ENCODE measurements at places on chromosomes 1 and 21.

- DNase-seq = no peak
Observed at GRCh38 chr1:185083818-185084217, 38.5 kb downstream of the RNF2 start.

GRCh38 chr1:218383051-218383450 is 37.9 kb downstream of the TGFB2 start:
- no peak for DNase-seq

GRCh38 chr21:38467374-38467773 is 30.9 kb downstream of the ERG start:
- no peak for DNase-seq

DNA sequence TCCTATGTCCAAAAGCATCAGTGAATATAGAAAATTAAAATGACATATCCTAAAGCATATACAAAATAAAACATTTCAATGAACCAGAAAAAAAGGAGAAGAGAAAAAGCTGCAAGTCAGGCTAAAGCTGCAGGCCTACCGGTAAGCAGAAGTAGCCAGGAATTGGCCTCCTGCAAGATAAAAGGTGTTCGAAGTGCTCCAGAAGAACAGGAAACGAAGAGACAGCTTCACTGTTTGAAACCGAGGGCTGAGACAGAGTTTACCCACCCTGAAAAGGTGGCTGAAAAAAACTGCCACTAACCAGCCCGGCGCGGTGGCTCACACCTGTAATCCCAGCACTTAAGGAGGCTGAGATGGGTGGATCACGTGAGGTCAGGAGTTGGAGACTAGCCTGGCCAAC is 37.4 kb downstream of the NSL1 start:
- no peak for DNase-seq

DNA sequence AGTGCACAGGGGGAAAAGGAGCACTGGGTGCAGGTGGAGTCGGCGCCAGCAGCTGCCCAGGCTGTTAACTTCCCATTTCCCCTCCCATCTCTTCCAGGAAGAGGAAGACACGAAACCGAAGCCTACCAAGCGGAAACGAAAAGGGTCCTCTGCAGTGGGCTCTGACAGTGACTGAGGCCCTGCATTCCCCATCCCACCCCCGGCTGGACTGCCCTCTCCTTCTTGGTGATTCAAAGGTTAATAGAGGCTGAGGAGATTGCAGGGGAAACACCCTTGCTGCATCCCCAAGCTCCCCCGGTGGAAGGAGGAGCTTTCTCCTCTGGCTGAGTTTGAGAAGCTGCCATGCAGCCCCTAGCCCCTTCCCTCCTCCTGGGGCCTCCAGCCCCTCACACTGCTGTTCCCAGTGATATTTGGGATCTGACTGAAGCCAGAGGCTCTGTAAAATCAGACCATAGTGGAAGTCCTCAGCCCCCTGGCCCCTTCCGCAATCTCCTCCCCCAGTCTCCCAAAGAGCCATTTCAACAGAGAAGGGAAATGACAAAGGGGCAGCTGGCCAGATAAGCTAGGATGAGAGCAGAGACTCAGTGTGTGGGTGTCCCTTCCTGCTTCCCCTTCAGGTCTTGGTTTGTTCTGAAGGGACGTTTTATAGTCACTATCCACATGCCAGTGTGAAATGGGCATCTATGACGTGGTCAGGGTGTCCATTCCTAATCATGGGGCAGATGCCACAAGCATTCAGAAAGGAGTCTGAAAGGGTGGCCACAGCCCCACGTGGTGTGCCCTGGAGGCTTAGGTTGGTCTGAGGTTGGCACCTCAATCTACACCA is 1.9 kb upstream of the SLC27A3 start:
- no peak for DNase-seq

- no peak for DNase-seq
Observed at GRCh38 chr1:227170361-227171166, 147.7 kb downstream of the CDC42BPA start.

DNA sequence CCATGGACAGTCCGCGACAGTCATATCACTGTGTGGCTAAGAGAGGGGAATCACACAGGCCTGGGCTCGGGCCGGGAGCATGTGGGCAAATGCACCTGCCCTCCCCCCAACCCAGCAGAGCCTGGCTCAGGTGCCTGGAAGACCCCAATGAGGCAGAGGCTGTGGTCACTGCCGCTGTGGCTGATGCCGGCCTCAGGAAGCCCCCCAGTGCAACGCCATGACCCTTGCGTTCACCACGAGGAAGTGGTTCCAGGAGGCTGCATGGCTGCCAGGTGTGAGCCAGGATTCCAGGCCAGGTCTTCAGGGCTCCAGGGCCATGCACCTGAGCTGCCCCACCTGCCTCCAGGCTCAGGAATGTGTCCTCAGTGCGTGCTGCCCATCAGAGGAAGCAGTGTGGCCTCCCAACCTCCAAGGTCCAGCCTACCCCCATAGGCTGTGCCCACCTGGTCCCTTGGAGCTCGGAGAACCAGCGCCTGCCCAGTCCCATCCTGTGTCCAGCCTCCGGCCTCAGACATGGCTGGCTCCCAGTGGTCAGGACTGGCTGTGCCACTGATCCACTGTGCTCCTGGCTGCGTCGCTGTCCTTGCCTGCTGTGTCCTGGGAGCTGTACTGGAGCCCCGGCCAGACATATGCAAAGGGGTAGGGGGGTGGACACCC is 8.0 kb downstream of the ARHGEF16 start:
- no peak for DNase-seq

GRCh38 chr1:166915941-166916340 is 39.9 kb upstream of the TADA1 start:
- DNase-seq = no peak

GRCh38 chr1:73998348-73998959 is 199.5 kb downstream of the LRRIQ3 start:
- no peak for DNase-seq

DNA sequence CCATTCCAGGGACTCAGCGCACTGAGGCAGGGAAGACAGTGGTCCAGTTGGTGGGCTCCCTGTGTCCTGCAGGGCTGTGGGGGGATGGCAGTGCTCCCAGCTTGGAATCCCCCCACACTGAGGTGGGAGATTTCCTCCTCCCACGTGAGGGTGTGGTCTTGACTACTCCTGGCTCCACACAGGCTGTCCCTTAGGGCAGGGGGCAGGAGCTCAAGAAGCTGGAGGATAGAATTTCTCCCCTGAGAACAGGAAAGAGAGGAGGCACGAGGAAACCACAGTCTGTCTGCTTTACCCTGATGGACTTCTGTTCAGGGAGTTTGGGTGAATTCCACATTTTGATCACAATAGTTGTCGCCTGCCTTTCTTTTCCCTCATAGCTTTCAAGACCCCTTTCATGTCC is 62.1 kb downstream of the CACNA1E start:
- DNase-seq = no peak

GRCh38 chr1:198007687-198008607 is 90.8 kb downstream of the LHX9 start:
- no peak for DNase-seq

DNA sequence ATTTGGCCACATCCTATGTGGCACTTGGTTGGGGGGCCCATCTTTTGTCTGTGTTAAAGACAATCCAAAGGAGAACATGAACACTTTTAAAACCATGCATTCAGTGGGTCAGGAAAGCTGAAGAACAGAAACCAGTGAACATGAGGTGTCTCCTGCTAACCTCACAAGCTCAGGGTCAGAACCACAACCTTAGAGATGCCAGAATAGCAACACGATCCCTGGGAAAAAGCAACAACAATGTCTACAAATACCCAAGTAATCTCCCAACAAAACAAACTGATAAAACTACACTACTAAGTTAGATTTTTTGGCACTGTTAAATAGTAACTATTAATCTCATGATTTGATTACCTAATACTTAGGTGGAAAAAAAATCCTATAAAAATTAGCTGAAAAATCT is 34.1 kb upstream of the GNG4 start:
- DNase-seq = no peak

DNA sequence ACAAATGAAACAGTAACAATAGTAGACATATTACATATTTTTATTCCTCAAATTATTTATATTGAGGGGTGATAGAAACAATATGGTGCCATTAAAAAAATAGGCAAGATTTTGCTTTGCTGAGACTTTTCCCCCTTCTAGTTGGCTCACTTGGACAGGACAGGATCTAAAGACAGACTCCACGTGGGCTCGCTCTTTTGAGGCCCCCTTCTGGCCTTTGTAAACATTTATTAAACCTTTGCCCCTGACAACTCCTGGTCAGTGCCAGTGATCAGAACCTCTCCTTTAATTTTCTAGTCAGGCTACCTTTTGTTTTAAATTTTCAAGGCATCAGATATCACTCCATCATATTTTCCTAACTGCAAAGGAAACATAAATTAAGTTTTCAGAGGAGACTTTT is 49.7 kb upstream of the IFI44L start:
- no peak for DNase-seq

- peak; percentile 58 for DNase-seq
Observed at GRCh38 chr1:175338387-175339135, 146.0 kb upstream of the KIAA0040 start.

DNA sequence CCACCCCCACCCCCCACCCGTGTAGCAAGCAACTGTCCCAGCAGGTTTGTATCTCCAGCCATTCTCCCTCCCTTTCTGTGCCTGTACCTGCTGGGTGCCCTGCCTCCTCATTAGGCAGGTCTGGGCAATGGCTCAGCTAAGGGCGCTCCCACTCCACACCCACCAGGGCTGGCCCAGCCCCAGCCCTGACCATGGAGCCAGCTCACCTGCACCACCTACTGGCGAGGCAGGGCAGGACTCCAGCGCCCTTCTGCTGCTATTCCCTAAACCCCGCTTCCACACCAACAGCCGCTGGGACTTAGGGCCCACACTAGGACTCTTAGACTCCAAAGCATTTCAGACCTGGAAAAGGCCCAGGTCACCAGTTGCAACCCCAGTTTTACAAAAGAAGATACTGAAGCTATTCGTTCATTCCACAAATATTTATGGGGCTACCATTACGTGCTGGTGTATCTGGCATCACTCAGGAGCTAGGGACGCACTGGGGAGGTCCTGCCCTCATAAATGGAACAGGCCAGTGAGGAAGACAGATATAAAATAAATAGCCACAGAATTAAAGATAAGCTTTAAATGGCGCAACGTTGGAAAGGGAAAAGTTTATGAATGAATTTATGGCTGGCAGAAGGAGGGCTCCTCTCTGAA is 24.0 kb downstream of the PGLYRP3 start:
- peak; percentile 17 for DNase-seq

- DNase-seq = no peak
Observed at GRCh38 chr1:211734359-211734758, 58.9 kb upstream of the NEK2 start.

GRCh38 chr1:245154429-245155271 is at the start of gene KIF26B:
KIF26B (plus strand) TSS chr1:245154985; CDS start chr1:245155425, 440 bp downstream.
- peak; percentile 13 for DNase-seq

- DNase-seq = no peak
Observed at GRCh38 chr21:45317398-45318145, 29.9 kb upstream of the POFUT2 start.

DNA sequence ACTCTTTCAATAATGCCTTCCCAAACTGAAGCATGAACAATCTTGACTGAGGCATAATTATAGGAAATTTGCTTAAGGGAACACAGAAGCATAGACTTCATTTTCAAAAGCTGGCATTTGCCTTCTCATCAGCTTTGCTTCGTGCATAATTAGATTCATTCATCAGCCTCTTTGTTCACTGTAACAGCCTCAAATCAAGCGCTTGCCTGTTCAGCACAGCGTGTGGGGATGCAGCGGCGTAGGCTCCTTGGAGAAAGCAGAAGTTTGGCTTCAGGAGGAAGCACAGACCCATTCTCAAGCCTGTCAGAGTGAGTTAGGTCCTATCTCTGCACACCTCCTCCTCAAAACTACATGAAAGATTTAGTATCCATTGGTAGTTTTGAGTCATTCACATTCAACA is 246.4 kb upstream of the MAP1LC3C start:
- DNase-seq = no peak

GRCh38 chr21:26941421-26941820 is 25.5 kb downstream of the ADAMTS5 start:
- no peak for DNase-seq

DNA sequence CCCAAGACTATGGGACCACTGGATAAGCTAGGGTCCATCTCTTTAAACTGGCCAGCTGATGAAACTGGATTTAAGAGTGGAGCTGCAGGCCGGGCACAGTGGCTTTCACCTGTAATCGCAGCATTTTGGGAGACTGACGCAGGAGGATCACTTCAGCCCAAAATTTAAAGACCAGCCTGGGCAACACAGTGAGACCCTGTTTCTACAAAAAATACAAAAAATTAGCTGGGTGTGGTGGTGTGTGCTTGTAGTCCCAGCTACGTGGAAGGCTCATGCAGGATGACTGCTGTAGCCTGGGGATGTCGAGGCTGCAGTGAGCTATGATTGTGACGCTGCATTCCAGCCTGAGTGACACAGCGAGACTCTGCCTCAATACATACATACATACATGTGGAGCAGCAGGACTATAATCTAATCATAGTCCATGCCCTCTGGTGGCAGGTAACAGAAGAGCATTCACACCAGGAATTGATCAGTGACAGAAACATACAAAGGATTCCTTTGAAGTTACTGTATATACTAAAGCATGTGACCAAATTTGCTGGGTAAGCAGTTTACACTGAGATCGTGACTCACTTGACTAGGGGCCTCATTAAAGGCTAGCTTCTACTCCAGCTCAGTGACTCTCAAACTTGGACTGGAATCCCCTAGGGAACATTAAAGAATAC is 101.5 kb upstream of the SLFNL1 start:
- DNase-seq = no peak

DNA sequence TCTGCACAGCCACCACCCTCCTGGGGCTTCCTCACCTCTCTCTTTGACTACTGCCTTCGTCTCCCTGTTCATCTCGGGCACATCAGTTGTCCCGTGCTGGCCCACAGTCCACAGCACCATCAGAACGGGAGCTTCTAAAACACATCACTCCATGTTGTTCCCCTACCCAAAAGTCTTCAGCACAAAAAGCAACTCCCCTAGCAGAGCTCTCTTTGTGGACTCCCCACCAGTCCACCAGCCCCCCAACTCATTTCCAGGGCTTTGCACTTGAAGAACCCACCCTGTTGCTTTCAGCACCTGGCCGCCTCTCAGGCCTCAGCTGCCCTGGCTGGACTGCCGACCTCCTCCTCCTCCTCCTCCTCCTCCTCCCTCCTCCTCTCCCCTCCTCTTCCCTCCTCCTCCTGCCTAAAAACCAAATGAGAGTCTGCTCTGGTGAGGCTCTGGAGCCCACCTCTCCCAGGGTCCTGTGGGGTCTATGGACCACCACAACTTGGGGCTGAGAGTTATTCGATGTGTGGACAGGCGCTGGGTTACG is 251.2 kb upstream of the VAMP3 start:
- DNase-seq = no peak

Data from stimulated activated CD4-positive, alpha-beta T cell treated with anti-CD3 and anti-CD28 coated beads, Interleukin-2, amount 100 ng/mL, for 48 hours (primary cell).